Left lung (tissue), 14 donors: ENCODE measurements at places on chromosomes 13 and 19. TPM values are rescaled to one million over a fixed set of nuclear protein-coding genes. Genes with fewer than 3 reads are reported as not detected.

Gene GSX1
- polyA plus RNA-seq = not detected

Gene IGSF23
- 0.17 TPM for polyA plus RNA-seq

Gene HIPK4
- polyA plus RNA-seq = 0.15 TPM

GRCh38 chr13:52405767-52406494 lies at the start of gene THSD1:
THSD1 (minus strand) TSS chr13:52406172; CDS start chr13:52402600, 3,572 bp downstream.
- H3K27ac ChIP-seq = peak within 1 kb of the TSS; percentile 59
- H3K4me1 ChIP-seq = no peaks in the 10 kb centered on the region
- H3K4me3 ChIP-seq = peak within 1 kb of the TSS; percentile 52
- peaks cover 7% of the 10 kb centered on the region for H3K27me3 ChIP-seq

DNA sequence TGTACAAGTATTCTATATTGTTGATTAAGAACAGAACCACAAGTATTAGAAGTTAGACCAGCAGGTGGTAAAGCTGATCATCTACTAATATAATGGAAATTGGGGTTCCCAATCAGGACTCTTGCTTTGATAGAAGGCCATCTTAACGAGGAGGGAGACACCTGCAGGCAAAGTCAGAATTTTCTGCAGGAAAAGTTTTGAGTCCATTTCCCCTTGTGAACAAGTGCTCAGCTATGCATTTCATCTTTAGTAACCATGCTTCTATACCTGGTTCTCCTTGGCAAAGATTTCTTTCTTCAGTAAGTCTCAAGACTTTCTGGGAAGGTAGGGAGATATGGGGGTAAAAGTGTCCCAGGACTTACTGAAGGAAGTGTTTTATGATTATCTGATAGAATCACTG lies 36.1 kb upstream of the USPL1 start:
- DNase-seq = no peak
- no peaks in the 10 kb centered on the region for H3K36me3 ChIP-seq
- H3K4me1 ChIP-seq = no peaks in the 10 kb centered on the region
- no peaks in the 10 kb centered on the region for H3K27me3 ChIP-seq
- H3K27ac ChIP-seq = no peak overlapping the region
- H3K4me3 ChIP-seq = no peak overlapping the region

DNA sequence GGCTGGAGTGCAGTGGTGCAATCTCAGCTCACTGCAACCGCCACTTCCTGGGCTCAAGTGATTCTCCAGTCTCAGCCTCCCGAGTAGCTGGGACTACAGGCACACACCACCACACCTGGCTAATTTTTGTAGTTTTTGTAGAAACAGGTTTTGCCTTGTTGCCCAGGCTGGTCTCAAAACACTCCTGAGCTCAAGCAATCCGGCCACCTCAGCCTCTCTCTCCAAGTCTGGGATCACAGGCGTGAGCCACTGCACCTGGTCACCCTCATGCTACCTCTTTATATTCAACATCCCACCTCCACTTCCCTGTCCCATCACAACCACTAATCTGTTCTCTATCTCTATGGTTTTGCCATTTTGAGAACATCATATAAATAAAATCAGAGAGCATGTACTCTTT lies 155.7 kb downstream of the PTPRS start:
- no peak overlapping the region for H3K4me3 ChIP-seq
- no peak for DNase-seq
- H3K4me1 ChIP-seq = no peaks in the 10 kb centered on the region
